ENCODE measurements at places on chromosomes 5 and 9. TPM values are rescaled to one million over a fixed set of nuclear protein-coding genes. Genes with fewer than 3 reads are reported as not detected.

The SPATA31C1 gene
- total RNA-seq, result not detected

The RETREG1 gene
- not detected for total RNA-seq

The TMEM38B gene
- total RNA-seq, result 5.1 TPM

The MYO10 gene
- 76.5 TPM for total RNA-seq

The RASGEF1C gene
- total RNA-seq, result not detected

The GABRB2 gene
- not detected for total RNA-seq

The FLT4 gene
- 236 TPM for total RNA-seq

The CDX1 gene
- total RNA-seq, result not detected

The PFN3 gene
- total RNA-seq, result not detected

The PCDHA1 gene
- total RNA-seq, result not detected

The NTNG2 gene
- total RNA-seq, result 0.77 TPM

The SPINK1 gene
- not detected for total RNA-seq
